Renal pelvis (tissue), 12 donors: ENCODE measurements at places on chromosomes 4 and X. TPM values are rescaled to one million over a fixed set of nuclear protein-coding genes. Genes with fewer than 3 reads are reported as not detected.

MAGEA3 gene
- polyA plus RNA-seq, result not detected

GALNTL6 gene
- polyA plus RNA-seq, result 0.87 TPM

PASD1 gene
- not detected for polyA plus RNA-seq

GPRASP1 gene
- 14.2 TPM for polyA plus RNA-seq

MAGEB2 gene
- polyA plus RNA-seq, result not detected

DMRTC1 gene
- polyA plus RNA-seq, result 1.1 TPM

MEPE gene
- polyA plus RNA-seq, result not detected

PAGE1 gene
- polyA plus RNA-seq, result not detected

SLC26A1 gene
- 14.2 TPM for polyA plus RNA-seq

GAB1 gene
- polyA plus RNA-seq, result 39.5 TPM

FREM3 gene
- polyA plus RNA-seq, result 0.16 TPM

ATRX gene
- 72.8 TPM for polyA plus RNA-seq

GLRA3 gene
- 0.03 TPM for polyA plus RNA-seq

- no peak for DNase-seq
Observed at GRCh38 chr4:52368895-52369294, 290.2 kb downstream of the USP46 start.

DNA sequence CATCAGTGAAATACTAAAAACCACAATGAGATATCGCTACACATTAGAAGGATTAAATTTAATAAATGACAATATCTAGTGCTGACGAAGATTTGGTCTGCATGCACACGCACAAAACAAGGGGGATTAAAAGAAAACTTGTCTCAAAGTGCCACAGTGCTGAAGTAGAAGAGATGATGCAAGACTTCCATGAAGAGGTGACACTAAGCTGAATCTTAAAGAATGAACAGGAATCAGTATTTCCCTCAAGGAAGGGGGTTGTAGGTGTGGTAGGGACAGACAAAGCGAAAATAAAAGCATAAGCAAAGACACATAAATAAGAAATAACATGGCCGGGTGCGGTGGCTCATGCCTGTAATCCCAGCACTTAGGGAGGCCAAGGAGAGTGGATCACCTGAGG is 33.5 kb downstream of the CNOT6L start:
- DNase-seq, result no peak

DNA sequence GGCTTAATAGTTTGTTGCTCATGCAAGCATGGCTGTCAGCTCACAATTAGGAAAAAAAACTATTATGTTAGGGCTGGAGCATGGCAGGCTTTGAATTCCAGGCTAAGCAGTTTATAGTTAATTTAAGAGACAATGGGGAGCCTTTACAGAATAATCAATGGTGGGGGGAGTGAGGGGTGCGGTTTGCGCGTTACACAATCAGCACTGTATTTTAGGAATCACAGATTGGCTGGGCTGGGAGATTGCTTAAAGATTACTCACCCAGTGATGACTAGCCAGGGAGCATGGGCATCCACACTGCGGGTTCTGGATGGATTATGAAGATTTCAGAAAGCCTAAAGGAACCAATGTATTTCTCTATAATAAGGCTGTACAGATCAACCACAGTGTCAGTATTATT is 186.6 kb downstream of the SOX3 start:
- no peak for DNase-seq

- DNase-seq, result no peak
Observed at GRCh38 chr4:85127653-85128052, 161.2 kb upstream of the WDFY3 start.

DNA sequence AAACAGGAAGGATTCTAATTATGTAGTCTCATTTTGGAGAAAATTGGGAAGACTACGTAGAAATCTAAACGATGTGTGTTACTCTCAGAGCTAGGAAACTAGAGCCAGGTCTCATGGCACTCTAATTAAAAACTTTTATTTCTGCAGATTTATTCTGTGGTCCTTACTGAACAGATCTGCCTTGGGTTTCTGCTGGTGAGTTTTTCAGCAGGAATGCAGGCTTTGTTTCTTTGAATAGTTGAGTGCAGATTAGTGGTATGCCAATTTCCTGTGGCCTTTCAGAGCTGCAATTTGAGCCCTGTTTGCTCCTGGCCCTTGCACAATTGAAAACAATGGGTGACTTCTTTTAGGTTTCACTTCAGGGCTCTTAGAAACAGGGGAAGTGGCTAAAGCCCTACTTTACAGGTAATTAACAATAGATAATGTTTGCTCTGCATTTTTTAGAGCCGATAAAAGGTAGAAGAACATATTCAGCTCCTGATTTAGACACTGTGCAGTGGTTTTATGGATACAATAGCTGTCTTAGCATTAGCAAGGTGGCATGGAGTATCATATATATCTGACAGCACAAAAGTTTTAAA is 21.8 kb downstream of the SPRY1 start:
- DNase-seq, result peak; percentile 72

DNA sequence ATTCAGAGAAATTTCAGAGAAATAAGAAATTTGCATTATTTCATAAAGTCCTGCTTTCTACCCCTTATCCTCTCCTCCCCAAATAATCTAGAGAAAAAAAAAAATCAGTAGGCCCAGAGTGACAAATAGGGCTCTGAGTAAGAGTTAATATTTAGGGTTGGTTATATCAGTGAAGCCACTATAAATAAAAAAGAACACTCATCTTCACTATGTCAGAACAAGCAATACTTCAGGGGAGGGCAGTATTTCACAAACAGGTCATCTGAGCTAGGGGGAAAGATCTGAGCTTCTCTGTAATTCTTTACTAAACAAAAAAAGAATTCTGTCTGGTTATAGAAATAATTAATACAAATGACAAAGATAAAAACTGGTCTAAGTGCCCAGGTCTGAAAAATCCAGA is 39.4 kb downstream of the PDE5A start:
- no peak for DNase-seq

- no peak for DNase-seq
Observed at GRCh38 chr4:145769450-145770037, 89.6 kb downstream of the C4orf51 start.

DNA sequence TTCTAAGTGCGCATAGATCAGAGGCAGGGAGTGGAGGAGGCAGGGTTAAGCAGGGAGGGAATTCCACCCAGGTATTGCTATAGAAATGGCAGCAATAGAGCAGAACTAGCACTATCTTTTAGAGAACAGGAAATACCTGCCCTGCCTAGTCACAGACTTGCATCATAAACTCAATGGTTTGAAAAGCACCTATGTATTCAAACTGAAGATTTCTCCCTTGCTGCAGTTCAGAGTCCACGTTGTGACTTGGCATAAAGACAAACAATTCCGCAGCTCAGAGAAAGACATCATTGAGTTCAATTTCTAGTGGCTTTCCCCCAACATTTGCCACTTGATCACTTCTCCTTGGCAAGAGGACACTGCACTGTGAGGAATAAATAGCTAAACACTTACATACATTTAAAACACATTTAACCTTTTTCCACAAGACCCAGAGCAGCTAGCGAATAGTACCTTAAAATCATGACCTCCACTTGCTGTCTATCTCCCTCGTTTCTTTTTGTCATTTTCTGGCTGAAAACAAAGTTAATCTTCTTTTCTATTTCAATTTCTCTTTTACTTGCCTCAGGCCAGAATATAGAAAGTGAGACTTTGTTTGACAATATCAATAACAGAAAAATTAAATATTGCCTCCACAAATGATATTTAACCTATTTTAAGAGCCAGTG is 42.4 kb downstream of the SLC7A11 start:
- DNase-seq, result peak; percentile 50

DNA sequence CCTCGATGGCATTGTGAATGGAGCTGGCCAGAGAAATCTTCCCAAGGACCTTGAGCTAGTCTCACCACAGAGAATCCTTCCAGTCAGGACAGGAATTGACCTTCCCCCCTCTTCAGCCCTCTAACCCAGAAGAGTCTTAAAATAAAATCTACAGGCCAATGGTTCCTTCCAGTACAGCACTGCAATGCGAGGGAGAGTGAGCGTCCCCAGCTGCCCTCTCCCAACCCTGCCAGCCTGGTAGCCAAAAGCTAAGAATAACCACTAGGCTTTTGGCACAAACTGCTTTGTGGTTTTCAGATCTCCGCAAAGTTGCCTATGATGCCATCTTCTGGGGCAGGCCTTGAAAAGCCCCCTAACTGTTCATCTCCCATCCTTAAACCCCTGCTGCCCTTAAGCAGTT is 175.1 kb downstream of the AR start:
- DNase-seq, result no peak

DNA sequence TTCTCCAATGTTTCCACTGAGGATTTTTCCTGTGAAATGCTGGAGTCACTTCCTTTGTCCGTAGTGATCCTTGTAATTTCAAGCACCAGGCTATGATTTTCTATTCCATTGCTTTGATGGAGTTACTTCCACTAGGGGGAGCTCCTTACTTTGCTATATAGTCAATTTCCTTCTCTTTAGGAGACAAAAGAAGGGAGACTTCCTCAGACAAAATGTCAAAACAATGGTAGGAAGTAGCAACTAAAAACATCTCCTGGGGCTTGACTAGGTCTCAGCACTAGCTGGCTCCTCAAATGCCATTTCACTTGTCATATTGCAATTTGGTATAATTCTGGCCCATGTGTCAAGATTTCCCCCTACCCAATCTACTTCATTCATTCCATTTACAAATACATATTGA is 24.1 kb downstream of the ZCCHC12 start:
- peak; percentile 56 for DNase-seq

GRCh38 chrX:68919707-68920106 is 90.9 kb downstream of the EFNB1 start:
- DNase-seq, result no peak

DNA sequence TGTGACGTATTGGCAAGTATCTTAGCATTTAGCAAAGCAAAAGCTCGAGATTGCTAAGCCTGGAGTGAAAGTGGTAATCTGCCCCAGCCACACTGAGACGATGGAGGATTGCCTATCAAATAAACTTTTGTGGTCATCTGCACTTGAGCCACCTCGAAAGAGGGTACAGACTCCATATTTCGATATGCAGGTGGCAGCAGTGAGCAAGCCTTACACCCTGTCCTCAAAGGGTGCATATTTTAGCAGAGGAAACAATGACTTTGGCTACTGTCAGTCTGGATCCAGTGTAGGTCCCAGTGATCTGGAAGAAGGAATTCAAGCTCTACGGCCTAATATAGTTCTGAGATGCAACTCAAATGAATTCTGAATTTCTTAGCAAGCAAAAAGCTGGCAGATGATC is 153.9 kb downstream of the ATG4A start:
- no peak for DNase-seq

- no peak for DNase-seq
Observed at GRCh38 chrX:131257367-131257766, 31.7 kb downstream of the IGSF1 start.

DNA sequence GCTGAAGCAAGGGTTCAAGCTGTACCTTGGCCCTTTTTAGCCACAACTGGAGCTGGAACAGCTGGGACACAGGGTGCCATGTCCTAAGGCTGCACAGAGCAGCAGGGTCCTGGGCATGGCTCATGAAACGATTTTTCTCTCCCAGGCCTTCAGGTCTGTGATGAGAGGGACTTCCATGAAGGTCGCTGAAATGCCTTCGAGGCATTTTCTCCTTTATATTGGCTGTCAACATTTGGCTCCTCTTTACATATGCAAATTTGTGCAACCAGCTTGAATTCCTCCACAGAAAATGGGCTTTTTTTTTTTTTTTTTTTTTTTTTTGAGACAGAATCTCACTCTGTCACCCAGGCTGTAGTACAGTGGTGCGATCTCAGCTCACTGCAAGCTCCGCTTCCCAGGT is 430.8 kb downstream of the PCDH11X start:
- DNase-seq, result no peak

DNA sequence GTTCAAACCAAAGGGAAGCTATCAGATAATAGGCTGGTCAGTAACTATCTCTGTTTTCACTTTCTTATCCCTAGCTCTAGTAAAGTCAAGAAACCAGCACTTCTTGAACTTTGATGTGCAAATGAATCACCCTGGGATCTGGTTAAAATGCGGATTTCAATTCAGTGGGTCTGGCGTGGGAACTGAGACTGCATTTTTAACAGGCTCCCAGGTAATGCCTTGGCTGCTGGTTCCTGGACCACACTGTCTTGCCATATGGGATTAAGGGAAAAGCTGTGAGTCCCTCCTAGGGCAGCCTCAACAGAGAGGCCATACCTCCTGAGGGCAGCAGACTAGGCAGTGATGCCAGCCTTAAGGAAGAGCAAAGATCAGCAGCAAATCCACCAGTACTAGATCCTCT is 1.7 kb downstream of the RNF175 start:
- DNase-seq, result no peak

- peak; percentile 49 for DNase-seq
Observed at GRCh38 chr4:152485726-152486276, 50.1 kb downstream of the FBXW7 start.

DNA sequence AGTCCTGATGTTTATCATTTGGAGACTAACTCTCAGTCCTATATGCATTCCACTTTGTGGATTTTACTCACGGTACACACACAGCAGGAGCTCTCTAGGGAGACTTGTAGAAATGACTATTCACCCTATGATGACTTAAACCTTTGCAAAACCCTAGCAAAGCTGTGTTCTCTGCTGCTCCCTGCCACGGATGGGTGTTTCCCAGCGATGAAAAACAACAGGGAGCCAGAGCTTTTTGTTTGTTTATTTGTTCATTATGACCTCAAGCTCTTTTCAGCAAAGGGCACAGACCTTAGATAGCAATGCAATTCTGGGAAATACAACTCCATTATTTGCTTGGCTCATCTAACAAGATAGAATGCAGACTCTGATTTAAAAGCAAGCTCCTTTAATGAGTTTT is 156.6 kb downstream of the GRIA3 start:
- DNase-seq, result no peak

GRCh38 chr4:79163981-79164490 is 161.8 kb downstream of the NAA11 start:
- no peak for DNase-seq

GRCh38 chr4:184688447-184688846 is 38.9 kb downstream of the PRIMPOL start:
- peak; percentile 1 for DNase-seq

DNA sequence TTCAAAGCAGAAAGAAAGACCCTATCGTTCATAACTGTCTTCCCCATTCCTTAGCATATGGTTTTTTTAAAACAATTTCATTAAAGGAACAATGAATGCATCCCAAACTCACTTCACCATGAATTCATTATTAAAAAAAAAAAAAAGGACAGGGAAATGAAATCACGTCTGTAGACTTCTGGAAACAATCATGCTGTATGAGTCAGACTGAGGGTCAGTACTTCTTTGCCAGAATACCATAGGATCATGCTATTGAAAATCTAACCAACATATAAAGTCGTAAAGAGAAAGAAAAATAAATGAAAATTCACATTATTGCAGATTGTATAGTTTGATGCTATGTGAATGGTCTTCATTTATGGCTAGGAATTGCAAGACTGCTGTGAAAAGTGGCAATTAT is 144.4 kb downstream of the PCDH18 start:
- no peak for DNase-seq

- no peak for DNase-seq
Observed at GRCh38 chr4:170243662-170244288, 154.0 kb upstream of the AADAT start.

DNA sequence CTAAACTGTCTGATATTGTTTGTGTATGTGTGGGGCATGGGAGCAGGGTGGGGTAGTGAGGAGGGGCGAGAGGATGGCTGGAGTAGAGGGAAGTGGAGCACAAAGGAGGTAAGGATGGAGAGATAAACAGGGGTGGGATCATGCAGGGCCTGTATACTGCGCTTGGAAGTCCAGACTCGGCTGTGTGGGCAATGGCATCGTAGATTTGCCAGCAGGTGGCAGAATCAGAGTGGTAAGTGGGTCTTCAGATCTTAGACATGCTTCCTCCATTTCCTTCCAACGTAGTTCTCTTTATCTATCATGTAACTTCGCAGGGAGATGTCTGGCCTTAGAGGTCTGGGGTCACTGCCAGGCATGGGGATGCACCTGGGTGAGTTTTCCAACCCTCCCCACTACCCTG is 155.5 kb downstream of the PDGFRA start:
- no peak for DNase-seq
